ENCODE measurements at places on chromosomes 4 and X.
A peak's percentile ranks its signal among the peaks of the same experiment; 100 is the strongest.

- DNase-seq = no peak
These were observed 199.5 kb downstream of the MID1IP1 start for GRCh38 chrX:39000802-39001201.

- no peak for DNase-seq
These were observed 426.9 kb upstream of the EPHA5 start for GRCh38 chr4:66097218-66097617.

GRCh38 chrX:8846266-8846665 lies 45.1 kb upstream of the FAM9A start:
- DNase-seq = no peak

DNA sequence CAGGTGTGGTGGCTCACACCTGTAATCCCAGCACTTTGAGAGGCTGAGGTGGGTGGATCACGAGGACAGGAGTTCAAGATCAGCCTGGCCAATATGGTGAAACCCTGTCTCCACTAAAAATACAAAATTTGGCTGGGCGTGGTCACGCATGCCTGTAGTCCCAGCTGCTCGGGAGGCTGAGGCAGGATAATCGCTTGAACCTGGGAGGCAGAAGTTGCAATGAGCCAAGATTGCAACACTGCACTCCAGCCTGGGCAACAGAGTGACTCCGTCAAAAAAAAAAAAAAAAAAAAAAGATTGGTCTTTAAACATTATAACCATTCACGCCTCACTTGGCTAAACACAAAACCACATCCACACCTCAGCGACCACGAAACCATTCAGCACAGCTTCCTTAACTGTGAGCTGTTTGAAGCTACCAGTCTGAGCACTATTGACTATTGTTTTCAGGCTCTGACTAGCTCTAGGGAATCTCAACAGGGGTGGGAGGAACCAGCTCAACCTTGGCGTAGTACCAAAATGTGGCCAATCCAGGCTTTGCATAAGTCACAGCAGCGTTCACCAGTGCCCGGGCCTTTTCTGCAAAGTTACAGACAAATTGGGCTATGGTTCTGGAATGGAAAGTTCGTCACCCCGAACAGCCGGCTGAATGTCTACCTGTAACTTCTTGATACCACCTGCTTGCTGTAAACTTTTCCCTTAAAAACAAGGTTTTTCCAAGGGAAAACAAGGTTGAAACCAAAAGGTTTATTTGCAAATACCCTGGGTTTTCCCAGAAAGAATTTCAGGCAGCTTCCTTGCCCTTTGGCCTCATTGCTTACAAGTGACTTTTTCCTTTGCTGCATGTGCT lies 73.6 kb upstream of the DHX15 start:
- DNase-seq = peak; percentile 50

- DNase-seq = no peak
These were observed 191.1 kb downstream of the RAPGEF2 start for GRCh38 chr4:159293811-159294515.

- DNase-seq = no peak
These were observed 5.8 kb downstream of the ABLIM2 start for GRCh38 chr4:8152865-8153257.

GRCh38 chr4:122012735-122013134 lies 60.9 kb upstream of the TRPC3 start:
- DNase-seq = no peak

GRCh38 chrX:14420841-14421240 lies 108.5 kb upstream of the GLRA2 start:
- no peak for DNase-seq

- DNase-seq = no peak
These were observed 7.5 kb upstream of the TIMP1 start for GRCh38 chrX:47574547-47575301.

- DNase-seq = no peak
These were observed 578.9 kb upstream of the FAT1 start for GRCh38 chr4:187302457-187303150.

- DNase-seq = no peak
These were observed 4.4 kb downstream of the RBM3 start for GRCh38 chrX:48578661-48579128.

Measured in amygdala (tissue), 56 donors.